ENCODE measurements at places on chromosomes 2 and 18. TPM values are rescaled to one million over a fixed set of nuclear protein-coding genes. Genes with fewer than 3 reads are reported as not detected.

Gene GALM
- 35.4 TPM for total RNA-seq

Gene LIMS1
- 48.1 TPM for total RNA-seq

Gene HOXD9
- 3.1 TPM for total RNA-seq

DNA sequence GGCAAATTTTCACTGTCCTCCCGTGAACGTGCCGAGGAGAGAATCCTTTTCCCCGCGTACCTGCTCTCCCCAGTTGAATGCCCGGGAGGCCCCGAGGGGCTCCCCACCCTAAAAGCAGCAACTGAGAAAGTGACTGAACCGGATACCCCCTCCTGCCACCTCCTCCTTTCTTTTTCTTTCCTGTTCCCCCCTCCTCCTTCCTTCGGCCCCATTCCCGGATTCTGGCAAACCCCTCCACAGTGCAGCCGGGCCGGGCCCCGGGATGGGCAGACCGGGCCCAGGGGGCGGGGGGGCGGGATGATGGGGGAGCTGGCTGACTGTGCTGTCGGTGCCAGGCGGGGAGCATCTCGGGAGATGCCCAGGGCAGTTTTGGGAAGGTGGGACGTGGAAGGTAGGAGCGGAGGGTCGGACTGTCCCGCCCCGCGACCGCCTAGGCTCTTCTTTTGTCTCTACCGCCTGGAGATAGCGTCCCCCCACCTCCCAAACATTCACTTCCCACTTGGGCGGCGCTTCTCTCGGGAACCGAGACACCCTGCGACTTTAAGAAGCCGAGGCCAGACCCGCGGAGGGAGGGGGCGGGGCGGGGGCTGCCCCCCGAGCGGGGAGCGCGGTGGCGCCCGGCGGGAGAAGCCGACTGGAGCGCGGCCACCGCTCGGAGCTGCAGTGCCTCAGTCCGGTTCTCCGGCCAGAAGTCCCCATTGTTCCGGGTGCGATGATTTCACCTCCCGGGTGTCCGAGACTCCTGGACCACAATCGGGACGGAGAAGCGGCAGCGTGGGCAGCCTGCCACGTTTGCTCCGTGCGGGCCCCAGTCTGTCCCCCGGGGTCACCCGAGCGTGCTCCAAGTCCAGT, 8.2 kb downstream of the DLX2 start:
- no peak overlapping the region for H3K27ac ChIP-seq
- H3K36me3 ChIP-seq = no peaks in the 10 kb centered on the region
- H3K4me1 ChIP-seq = peaks cover 43% of the 10 kb centered on the region
- H3K4me3 ChIP-seq = peak overlapping the region; percentile 35
- no peak for DNase-seq

DNA sequence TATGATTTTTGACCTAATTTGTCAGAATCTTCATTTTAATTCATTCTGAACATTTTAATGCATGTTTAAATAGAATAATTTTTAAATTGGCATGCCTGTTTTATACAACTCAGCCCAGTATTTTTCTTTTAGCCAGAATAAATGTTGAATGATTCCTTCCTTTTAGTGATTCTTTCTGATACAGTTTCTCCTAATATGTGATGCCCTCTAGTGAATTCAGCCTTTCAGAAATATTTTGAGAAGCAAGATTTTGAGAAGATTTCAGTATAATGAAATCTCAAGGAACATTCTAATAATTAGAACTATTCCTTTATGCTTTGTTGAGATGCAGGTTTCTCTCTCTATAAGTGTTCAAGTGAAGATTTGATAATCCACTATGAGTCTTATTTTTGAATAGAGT, 28.5 kb downstream of the LCLAT1 start:
- DNase-seq = no peak
- H3K27ac ChIP-seq = no peak overlapping the region
- H3K36me3 ChIP-seq = no peaks in the 10 kb centered on the region
- no peak overlapping the region for H3K4me3 ChIP-seq

GRCh38 chr2:177188482-177189469, 23.8 kb upstream of the HNRNPA3 start:
- DNase-seq = no peak
- H3K4me3 ChIP-seq = no peak overlapping the region
- no peaks in the 10 kb centered on the region for H3K36me3 ChIP-seq
- H3K27me3 ChIP-seq = no peaks in the 10 kb centered on the region
- H3K4me1 ChIP-seq = no peaks in the 10 kb centered on the region
- H3K27ac ChIP-seq = no peak overlapping the region

DNA sequence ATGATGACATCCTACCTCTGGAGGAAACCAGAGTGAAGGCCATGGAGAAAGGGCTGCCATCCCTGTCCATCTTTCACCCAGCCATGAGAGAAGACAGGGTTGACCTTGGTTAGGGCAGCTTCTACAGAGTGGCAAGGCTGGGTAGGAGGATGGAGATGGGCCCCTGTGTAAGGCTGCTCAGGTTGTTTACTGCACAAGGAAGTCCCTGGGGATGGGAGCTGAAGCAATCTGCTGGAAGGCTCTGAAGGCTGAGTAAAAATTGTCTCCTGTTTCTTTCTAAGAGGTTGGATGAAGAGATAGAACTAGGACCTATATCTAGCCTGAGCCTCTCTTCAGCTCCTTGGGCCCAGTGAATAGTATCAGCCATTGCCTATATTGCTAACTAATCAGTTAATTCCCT, 14.4 kb downstream of the ELMOD3 start:
- H3K27me3 ChIP-seq = no peaks in the 10 kb centered on the region
- peaks cover 87% of the 10 kb centered on the region for H3K36me3 ChIP-seq
- no peaks in the 10 kb centered on the region for H3K4me1 ChIP-seq
- no peak for DNase-seq
- no peak overlapping the region for H3K4me3 ChIP-seq

- no peaks in the 10 kb centered on the region for H3K27me3 ChIP-seq
- peaks cover 7% of the 10 kb centered on the region for H3K4me1 ChIP-seq
- DNase-seq = no peak
- H3K27ac ChIP-seq = no peak overlapping the region
- no peaks in the 10 kb centered on the region for H3K36me3 ChIP-seq
- no peak overlapping the region for H3K4me3 ChIP-seq
Observed at GRCh38 chr2:17590342-17590911, 49.9 kb downstream of the VSNL1 start.

DNA sequence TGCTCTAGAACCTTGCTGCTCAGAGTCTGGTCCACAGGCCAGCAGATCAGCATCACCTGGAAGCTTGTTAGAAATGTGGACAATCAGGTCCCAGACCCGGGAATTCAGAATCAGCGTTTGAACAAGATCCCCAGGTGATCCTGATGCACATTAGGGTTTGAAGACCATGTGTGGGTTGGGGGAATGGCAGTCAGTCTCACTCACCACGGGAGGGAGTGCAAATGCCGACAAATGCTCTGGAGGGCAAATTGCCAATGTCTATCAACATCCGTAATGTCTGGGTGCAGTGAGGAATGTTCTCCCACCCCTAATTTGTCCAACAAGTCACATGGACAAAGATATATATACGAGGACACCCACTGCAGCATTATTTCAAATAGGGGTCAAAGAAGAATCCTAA, 34.5 kb downstream of the INPP5D start:
- H3K4me1 ChIP-seq = peaks cover 5% of the 10 kb centered on the region
- no peak for DNase-seq
- no peaks in the 10 kb centered on the region for H3K36me3 ChIP-seq
- H3K27ac ChIP-seq = no peak overlapping the region
- no peak overlapping the region for H3K4me3 ChIP-seq

DNA sequence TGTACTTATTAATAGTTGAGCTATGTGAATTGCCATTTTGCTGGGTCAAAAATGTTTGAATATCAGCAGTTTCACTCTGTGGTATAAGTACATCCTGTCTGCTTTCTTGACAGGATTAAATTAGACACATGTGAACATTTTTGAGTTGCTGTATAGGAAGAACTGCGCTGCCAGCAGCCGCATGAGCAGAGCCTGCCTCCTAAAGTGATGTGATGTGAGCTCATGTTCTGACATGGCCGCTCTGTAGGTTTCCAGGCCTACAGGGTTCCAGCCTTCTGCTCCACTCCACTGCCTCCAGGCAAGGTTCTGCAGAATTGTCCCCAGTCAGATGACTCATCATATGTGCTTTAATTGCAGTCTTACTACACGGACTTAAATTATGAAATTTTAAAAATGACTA, 119.7 kb upstream of the NFATC1 start:
- no peaks in the 10 kb centered on the region for H3K36me3 ChIP-seq
- no peak overlapping the region for H3K27ac ChIP-seq
- no peak for DNase-seq
- H3K4me1 ChIP-seq = no peaks in the 10 kb centered on the region

GRCh38 chr2:159501743-159502142, 114.6 kb downstream of the BAZ2B start:
- no peaks in the 10 kb centered on the region for H3K36me3 ChIP-seq
- H3K27ac ChIP-seq = no peak overlapping the region
- DNase-seq = no peak

GRCh38 chr2:175690113-175690837, 311.8 kb downstream of the LNPK start:
- no peaks in the 10 kb centered on the region for H3K36me3 ChIP-seq
- no peaks in the 10 kb centered on the region for H3K4me1 ChIP-seq
- no peak overlapping the region for H3K4me3 ChIP-seq
- peaks cover 13% of the 10 kb centered on the region for H3K27me3 ChIP-seq

DNA sequence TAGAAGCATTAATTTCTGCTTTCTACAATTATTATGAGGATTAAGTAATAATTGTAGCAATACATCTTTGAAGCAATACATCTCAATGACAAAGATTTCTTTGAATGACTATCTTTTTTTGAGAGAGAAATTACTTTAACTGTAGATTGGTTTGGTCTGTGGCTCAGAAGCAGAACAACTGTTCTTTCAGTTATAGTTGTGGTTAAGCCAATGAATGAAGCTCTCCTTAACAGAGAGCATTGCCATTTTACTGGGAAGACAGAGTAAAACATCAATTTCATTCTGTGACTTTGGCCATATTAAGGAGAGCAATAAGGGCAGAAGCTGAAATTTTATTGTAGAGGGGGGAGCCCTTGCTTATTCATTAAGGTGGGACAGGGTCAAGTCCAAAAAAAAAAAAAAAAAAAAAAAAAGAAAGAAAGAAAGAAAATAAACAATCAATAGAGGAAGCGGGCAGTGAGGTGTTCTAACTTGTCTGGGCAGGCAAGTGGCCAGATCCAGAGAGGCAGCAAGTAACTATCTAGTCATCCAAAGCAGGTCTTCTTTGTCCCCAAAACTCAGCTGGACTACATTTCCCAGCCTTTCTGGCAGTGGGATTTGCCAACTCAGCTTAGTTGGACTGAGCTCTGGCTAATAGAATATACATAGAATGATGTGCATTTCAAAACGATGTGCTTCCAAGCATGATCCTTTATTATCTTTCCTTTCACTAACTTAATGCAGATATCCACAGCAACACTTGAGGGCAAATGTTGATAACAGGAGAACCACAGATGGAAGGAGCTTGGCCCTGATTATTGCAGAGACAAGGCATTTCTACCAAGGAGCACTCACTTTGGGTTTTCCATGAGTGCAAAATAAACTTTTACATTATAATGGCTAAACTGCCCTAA, 462.7 kb upstream of the CDH20 start:
- no peak overlapping the region for H3K27ac ChIP-seq
- H3K36me3 ChIP-seq = no peaks in the 10 kb centered on the region
- no peak for DNase-seq
- no peaks in the 10 kb centered on the region for H3K4me1 ChIP-seq

DNA sequence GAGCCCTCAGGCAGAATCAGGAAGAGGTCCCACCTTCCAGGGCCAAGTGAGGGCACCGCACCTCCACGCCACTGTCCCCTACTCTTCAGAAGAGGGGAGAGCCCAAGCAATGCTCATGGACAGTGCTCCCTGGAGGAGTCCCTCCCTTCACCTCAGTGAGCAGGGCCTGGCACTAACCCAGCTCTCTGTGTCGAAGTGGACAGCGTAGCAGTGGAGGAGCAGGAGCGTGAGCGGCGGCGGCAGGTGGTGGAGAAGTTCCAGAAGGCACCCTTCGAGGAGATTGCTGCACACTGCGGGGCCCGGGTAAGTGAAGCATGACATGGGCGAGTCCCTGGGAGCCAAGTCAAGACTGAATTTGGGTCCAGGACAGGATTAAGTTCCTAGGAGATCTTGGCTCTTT, 16.7 kb downstream of the POMC start:
- H3K4me3 ChIP-seq = no peak overlapping the region
- no peak overlapping the region for H3K27ac ChIP-seq
- H3K4me1 ChIP-seq = no peaks in the 10 kb centered on the region

DNA sequence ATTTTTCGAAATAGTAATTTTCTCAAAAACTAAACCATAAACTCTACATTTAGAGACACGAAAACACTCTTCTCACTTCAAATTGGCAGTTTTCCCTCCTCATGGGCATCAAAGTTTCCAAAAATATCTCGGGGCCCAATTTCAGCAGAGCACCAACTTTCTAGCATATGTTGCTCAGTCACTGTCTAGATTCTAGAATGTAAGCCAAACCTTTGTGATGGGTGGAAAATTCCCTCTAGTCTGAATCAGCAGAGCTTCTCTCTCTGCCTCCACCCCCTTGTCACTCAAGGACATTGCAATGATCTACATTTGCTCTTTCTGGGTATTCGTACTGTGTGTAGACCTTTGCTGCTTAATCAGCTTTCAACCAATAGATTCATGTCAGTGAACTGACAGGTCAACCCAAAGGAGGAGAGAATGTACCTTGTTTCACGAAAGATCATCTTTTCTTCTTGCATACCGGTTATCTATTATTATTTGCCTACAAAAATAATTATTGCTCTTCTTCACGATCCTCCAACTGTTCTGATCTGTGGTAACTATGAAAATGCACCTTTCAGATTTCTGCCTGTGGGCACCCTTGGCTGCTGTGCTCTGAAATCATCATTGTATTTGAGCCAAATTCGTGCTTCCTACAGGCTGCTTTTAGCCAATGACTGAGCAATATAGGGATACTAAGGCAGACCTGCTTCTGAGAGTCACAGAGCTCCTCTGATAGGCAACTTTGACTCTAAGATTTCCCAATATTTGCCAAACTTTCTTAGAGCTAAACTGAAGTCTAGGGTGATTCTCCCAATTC, 38.7 kb upstream of the GLS start:
- no peaks in the 10 kb centered on the region for H3K36me3 ChIP-seq
- no peak overlapping the region for H3K27ac ChIP-seq
- no peak for DNase-seq
- no peaks in the 10 kb centered on the region for H3K27me3 ChIP-seq
- H3K4me1 ChIP-seq = peaks cover 3% of the 10 kb centered on the region
- no peak overlapping the region for H3K4me3 ChIP-seq

DNA sequence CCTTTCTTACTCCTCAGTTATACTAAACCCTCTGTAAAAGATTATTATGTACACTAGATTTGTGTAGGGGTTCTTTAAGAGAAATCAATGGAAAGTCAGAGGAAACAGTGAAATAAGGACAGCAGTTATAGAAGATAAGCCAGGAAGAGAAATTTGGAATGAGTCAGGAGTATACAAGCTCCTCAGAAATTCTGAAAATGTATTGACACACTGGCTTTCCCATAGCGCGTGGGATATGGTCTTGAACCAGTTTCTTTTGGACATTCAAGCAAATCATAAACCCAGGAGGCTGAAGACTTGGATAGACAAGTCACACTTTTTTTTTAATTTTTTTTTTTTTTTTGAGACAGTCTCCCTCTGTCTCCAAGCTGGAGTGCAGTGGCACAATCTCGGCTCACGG, 316.1 kb upstream of the MMADHC start:
- H3K4me1 ChIP-seq = no peaks in the 10 kb centered on the region
- H3K36me3 ChIP-seq = no peaks in the 10 kb centered on the region
- no peak overlapping the region for H3K27ac ChIP-seq
- H3K4me3 ChIP-seq = no peak overlapping the region
- H3K27me3 ChIP-seq = no peaks in the 10 kb centered on the region

- no peaks in the 10 kb centered on the region for H3K27me3 ChIP-seq
- H3K4me1 ChIP-seq = peaks cover 26% of the 10 kb centered on the region
- H3K36me3 ChIP-seq = no peaks in the 10 kb centered on the region
- DNase-seq = no peak
Observed at GRCh38 chr2:9617749-9618148, 13.0 kb downstream of the YWHAQ start.
